ENCODE measurements at places on chromosomes 3 and 15. TPM values are rescaled to one million over a fixed set of nuclear protein-coding genes. Genes with fewer than 3 reads are reported as not detected.

DNA sequence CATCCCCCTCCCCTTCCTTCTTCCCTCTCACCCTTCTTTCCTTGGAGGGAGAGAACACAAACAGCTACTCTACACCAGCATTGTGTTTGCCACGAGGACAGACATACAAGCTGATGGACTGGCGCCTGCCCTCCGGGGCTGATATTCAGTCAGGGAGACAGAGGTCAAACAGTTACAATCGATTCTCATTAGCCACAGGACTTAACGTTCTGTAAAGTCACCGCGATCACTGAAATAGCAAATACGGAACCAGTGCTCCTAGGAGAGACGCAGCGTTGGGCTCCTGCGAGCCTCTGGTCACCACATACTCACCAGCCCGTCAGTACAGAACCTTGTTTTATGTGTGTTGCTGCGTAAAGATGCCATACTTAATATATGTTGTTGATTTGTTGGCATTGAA, 108.8 kb downstream of the LRRK1 start:
- DNase-seq = no peak

GRCh38 chr15:42608110-42608531, 32.7 kb downstream of the STARD9 start:
- DNase-seq = no peak

- no peak for DNase-seq
Observed at GRCh38 chr3:31804251-31805051, 176.6 kb downstream of the OSBPL10 start.

RRP9 gene
- total RNA-seq = 16.2 TPM

DCLK3 gene
- 0.33 TPM for total RNA-seq

DNA sequence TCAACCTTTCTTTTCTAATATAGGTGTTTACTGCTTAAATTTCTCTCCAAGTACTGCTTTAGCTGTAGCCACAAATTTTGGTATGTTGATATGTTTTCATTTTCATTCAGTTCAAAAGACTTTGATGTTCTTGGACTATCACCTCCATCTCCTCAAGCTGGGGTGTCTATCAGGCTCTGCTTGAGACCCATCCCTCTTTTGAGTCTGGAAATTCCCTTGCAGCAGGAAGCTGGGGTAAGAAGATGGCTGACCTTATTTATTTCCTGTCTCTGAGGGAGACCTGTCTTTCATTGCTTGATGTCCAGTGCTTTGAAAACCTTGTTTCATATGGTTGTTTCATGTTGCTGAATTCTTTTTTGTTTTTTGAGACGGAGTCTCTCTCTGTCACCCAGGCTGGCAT, 60.5 kb upstream of the ADPGK start:
- no peak for DNase-seq

GPR62 gene
- 0.19 TPM for total RNA-seq

- DNase-seq = no peak
Observed at GRCh38 chr3:113070072-113070640, 79.4 kb downstream of the GTPBP8 start.

DNA sequence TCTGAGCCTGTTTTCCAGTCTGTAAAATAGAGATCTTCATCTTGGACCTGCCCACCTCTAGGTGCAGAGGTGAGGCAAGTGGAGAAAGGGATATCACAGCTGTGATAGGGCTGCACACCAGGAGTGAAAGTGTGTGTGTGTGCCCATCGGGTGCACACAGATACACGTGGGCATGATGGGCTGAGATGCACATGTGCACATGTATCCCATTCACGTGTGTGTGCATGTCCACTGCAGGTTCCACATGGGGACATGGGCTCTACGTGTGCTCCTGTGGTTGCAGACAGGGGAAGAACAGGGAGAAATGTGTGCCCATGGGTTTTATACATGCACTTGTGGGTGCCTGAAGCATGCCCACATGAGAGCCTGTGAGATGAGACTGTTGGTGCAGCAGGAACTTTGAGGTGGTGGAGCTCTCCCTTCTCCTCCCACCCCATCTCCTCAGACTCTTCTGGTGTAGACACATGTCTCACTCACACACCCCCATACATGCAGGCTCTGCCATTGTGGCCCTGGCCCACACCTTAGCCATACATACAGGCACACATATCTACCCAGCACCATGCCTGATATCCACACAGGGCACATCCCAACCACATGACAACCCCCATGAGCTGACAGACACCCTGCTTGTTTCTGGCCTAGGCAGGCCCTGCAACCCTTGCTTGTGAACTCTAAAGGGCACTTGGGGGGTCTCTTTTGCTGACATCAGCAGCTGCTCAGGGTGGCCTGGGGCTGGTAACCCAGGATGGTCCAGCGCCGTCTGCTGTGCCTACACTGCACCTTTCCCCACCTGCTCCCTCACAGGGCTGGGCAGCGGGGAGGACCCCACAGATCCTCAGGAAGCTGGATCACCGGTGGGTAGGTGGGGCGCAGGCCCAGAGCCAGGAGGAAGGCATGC, 57.7 kb upstream of the TMEM115 start:
- DNase-seq = no peak

ZNF662 gene
- 5.8 TPM for total RNA-seq
